Midbrain (tissue), 1 donor: ENCODE measurements at places on chromosomes 13 and 19.

- DNase-seq: no peak
These were observed 123.8 kb upstream of the ZNF91 start for GRCh38 chr19:23519031-23519430.

DNA sequence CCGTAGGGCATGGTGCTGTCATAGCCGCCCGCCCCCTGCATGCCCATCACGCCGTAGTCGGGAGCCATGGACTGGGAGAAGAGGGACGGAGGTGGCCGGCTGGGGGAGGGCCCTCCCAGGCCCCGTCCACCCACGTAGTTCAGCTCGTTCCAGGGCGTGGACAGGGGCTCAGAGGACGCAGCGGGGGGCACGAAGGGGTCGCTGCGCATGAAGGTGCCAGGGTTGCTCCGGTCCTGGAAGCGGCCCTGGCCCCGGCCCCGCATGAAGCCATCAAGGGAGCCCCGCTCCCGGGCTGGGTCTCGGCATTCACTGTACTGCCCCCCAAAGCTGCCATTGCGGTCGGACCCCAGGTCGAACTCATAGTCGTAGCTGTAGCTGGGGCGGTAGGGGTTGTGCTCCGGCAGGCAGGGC, 6.7 kb downstream of the AKAP8 start:
- DNase-seq: no peak

DNA sequence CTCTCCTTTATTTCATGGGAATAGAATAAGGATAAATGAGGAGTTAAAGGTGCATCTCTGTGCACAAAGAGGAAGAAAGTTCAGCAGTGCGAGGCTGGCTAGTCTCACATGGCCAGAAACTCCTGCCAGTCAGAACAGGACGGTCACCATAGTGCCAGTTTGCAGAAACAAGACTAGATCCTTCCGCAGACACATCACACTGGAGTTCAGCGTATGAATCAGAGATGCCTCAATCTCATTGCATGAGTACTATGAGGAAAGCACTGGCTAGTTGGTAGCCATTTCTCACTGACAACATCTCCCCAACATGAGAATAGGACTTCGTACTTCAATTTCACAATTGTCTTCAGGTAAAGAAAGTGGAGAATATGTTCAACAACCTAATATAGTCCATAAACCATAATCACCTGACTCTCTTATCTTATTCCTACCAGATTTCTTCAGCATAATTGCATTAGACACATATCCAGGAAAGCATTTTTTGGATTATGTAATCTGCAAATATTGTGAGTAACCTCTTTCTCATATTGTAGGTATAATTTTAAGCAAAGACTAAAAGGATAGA, 34.9 kb downstream of the RXFP2 start:
- no peak for DNase-seq

GRCh38 chr13:26184791-26185250, 37.3 kb downstream of the RNF6 start:
- DNase-seq: peak; percentile 79

GRCh38 chr13:30580852-30581502, 36.7 kb upstream of the USPL1 start:
- no peak for DNase-seq

- DNase-seq: no peak
These were observed 45.3 kb downstream of the KLF2 start for GRCh38 chr19:16369664-16370576.

DNA sequence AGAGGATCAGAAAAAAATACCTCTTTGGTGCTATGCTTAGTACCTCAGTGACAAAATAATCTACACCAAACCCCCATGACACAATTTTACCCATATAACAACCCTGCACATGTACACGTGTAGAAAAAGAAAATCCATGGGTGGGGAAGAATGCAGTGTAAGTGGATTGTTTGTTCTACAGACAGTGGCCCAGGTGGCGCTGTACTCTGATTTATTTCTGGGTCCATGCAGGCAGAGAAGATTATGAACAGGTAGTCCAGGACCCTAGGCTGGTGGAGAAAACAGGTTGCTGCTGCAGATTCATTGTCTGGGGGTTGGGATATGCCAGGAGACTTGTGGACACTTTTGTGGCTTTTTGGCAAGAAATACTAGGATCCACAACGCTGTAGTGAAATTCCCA, 9.1 kb downstream of the ZNF100 start:
- DNase-seq: no peak

DNA sequence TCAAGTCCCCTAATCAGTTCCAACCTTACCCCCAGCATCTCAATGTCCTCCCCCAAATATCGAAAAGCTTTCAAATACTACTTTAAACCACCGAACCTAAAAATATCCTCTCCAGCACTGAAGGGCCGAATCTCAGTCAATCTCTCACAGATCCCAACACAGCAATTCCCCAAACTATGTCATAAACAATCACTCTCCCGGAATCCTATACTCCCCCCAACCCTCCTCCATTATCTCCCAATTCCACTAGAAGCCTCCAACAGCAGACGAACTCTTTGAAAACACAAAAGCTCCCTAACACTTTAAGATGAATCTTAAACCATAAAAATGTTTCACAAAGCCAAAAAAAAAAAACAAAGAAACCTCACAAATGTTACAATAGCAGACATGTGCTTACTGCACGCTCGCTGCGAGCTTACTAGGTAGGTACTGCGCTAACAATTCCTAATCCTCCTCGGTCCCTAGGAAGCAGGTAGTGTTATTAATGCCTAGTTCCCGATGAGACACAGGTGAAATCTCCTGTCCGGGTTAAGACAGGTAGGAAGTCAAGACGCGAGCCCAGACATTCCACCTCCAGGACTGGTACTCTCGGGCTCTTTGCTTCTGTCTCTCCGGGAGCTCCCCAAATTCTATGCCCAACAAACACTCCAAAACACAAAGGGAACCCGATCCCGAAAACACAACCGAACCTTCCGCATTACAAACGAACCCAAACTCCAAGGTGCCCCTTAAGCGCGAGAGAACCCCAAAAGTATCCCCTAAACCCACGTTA, 14.2 kb downstream of the FBXO46 start:
- peak; percentile 63 for DNase-seq

DNA sequence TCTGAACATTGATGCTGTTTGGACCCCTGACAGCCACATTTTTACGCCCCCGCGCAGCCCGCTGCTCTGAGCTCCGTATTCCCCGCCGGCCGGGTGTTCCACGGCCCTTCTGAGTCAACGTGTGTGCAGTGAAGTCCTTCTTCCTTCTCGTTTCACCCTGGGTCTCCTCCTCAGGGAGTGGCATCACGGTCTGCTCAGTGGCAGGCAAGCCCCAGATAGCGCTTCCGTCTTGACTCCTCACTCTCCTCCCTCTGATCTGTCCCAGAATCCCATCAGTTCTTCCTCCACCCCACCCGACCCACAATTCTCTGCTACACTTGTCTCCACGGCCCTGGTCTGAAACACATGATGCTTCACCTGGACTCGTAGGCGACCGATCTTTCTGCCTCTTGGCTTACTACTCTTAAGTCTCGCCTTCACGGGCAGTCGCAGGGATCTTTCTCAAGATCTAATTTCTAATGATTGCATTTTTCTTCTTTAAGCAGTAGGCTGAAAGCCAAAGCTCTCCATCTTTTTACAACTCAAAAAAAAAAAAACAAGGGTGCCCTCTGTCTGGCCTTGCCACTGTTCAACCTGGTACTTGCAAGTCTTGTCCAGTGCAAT, 33.9 kb downstream of the CCNE1 start:
- peak; percentile 24 for DNase-seq

DNA sequence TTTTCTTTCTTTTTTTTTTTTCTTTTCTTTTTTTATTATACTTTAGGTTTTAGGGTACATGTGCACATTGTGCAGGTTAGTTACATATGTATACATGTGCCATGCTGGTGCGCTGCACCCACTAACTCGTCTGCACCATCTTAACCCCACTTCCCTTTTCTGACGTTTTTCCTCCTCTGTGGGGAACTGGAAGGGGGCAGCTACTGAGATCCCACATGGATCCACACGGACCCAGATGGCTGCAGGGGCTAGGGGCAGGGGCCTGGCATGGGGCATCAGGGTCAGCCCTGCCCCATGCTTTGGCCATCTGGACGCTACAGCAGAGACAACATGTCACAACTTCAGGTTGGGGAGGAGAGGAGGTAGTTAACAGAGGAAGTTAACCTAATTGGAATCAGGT, 54.3 kb downstream of the RUBCNL start:
- no peak for DNase-seq

DNA sequence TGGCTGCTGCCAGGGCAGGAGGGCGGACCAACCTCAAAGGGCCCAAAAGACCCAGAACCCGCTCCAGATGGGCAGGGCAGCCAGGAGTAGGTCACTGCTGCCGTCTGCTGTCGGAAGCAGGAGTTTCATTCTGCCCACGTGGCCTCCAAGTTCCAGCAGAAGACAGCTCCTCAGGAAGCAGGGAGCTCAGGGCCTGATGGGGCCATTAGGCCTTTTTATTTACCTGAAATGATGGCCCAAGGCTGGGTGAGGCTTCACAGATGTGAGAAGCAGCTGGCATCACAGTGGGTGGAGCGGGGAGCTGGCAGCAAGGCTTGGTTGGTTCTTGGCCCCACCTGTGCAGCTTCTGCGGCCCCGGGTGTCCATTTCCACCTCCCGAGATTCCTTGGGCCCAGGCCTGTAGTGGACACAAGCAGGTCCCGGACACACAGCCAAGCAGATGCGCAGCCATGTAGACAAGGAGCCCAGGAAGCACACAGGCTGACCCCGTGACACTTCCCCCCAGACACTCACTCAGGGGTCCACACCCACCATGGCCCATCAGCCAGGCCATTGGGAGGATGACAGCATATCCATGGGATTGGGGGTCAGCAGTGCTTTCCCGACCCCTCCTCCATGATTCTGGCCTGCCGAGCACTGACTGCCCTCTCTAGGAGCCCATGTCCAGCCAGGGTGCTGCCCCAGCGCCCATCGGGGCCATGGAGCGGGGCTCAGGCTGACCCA, 26.4 kb downstream of the C13orf46 start:
- DNase-seq: peak; percentile 13

DNA sequence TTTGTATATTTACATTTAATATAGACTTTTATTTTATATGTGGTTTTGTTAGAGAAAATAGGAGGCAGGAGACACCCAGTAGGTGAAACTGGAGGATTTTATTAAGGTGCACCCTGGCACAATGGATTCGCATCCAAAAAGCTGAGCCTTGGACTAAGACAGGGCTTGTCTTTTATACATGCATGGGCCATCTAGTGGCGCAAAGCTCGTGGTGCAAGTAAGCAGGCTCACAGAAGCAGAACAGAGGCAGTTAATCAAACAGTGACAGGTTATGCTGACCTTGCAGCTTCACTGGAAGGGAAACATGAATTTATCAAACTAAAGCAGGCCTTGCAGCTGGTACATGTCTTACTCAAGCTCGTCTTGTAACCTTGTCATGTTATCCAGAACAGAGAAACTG, 58.8 kb upstream of the ZNF681 start:
- DNase-seq: no peak

DNA sequence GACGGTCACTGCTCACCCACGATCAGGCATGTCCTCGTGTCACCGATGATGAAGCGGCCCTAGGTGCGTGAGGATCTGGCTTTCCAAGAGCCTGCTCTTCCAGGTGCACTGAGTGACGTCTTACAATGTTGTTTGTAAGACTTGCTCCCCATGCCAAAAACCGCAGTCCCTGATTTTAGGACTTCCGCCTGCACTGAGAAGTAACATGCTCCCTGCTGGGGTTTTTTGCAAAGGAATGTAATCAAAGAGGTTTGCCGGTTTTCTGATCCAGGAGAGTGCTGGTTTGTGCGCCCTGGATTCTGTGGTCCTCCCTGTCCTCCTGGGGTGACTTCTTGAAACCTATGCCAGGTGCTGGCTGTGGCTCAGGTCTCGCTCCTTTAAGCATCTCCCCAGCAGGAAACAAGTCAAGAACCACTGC, 38.8 kb downstream of the MYO9B start:
- DNase-seq: no peak

DNA sequence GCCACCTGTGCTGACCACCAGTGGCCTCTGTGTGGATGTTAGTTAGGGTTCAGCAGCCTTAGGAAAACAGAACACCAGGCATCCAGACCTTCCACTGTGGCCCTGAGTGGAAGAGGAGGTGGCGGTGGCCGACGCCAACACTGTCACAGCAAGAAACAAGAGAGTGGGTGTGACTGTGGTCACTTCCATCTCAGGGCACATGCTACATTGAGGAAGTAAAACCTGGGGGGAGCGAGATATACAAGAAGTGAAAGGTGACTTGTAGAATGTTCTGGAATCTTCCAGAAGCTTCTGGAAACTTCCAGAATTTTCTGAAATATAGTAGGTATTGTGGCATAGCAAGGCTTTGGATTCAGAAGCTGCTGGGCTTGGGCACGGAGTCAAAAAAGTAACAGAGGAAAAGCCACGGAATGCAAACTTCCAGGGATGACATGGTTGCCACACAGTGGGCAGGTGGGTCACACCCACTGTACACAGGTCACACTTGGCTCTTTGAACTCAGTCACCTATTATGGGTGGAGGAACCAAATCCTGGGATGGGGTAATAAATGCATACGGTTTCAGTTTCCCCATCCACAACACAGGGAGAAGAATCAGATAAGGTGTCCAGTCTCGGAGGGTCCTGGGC, 24.3 kb downstream of the GNG7 start:
- no peak for DNase-seq

GRCh38 chr19:3323026-3323425, 43.4 kb upstream of the NFIC start:
- DNase-seq: no peak

DNA sequence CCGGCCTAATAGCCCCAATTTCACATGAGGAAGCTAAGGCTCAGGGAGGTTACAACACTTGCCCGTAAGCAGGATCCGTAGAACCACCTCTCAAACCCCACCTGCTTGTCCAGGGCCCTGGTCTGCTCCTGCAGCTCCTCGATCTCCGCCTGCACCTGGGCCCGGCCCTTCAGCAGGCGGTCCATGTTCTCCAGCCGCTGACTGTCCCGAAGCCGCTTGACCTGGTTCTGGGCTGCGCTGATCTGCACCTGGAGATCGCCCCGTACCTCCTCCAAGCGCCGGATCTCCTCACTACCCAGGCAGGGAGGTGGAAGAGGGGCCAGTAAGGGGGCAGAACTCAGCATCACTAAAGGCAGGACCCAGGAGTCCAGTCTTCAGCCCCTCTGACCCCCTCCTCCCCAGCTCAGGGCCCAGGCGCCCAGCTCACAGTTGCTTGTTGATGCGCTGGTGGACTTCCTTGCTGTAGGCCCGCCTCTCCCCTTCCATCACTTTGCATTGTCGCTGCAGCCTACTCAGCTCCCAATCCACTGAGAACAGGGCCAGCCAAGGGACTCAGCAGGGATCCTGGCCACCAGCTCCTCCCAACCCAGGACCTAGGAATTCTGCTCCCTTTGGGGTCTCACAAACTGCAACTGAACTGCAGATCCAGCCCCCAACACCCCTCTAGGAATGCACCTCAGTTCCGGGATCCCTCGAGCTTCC, 6.9 kb upstream of the EMP3 start:
- no peak for DNase-seq

- no peak for DNase-seq
These were observed 180.8 kb upstream of the RFC3 start for GRCh38 chr13:33636955-33637670.

DNA sequence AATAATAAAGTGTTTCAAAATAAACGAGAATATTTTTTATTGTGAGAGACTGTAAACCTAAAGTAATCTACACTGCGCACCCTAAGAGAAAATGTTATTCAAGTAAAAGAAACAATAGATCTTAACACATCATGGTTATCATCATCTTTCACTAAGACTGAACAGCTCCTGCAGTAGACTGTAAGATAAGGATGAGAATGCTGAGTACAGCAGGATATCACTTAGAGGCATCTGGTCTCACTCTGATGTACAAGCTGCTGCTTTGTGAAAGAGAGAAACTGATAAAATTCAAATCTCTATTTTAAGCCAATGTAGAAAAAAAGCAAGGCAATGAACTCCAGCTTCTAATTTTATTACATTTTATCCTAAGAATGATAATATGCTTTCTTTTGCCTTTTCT, 261.7 kb upstream of the HTR2A start:
- no peak for DNase-seq

GRCh38 chr19:38569368-38569983, 48.3 kb downstream of the MAP4K1 start:
- DNase-seq: no peak
